ENCODE measurements at places on chromosomes 6 and 20.

- no peak for DNase-seq
Measured at GRCh38 chr20:46850416-46850815, 44.2 kb upstream of the EYA2 start.

GRCh38 chr20:57330998-57331397, 1.4 kb downstream of the SPO11 start:
- DNase-seq: peak; percentile 13

GRCh38 chr20:51227744-51228143, 204.8 kb upstream of the KCNG1 start:
- no peak for DNase-seq

DNA sequence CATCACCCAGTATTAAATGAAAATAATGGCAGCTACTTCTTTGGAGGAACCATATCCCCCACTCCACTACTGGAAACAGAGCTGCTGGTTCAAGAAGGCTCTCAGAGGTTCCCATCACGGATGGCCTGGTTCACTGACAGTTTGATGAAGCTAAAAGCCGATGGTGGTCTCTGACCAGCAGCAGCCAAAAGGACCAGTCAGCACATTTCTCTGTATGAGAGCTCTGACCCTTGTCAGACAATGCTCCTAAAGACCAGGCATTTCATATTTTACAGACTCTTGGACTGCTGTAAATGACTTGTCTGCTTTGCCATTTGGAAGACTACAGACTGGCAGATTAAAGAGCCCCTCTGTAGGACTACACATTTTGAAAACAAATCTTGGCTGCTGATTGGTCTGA, 16.6 kb downstream of the PRKN start:
- no peak for DNase-seq

- no peak for DNase-seq
Measured at GRCh38 chr6:35745509-35745908, 8.7 kb downstream of the ARMC12 start.

- DNase-seq: no peak
Measured at GRCh38 chr6:123168892-123169773, 173.1 kb downstream of the CLVS2 start.

- DNase-seq: no peak
Measured at GRCh38 chr6:107636486-107636885, 146.6 kb downstream of the SOBP start.

DNA sequence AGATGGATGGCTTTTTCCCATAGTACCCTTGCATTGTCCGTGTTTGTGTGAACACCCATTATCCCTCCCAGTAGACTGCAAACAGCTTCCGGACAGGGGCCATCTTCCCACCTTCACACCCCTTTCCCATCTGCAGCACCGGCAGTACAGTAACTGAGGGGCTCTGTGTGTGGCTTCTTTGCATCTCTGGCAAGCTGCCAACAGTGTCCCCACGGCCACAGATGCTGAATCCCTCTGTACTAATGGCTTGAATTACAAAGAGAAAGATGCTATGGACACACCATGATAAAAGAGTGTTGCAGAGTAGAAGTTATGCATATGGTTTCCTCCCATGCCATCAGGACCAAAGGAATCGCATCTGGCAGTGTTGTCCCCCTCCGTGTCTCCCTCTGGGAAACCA, 101.1 kb upstream of the CDYL start:
- no peak for DNase-seq

- no peak for DNase-seq
Measured at GRCh38 chr20:48846516-48847492, 19.0 kb upstream of the PREX1 start.

GRCh38 chr20:46820682-46821081, 74.0 kb upstream of the EYA2 start:
- DNase-seq: no peak

GRCh38 chr6:26257272-26257671, 107.7 kb upstream of the BTN3A2 start:
- DNase-seq: no peak

GRCh38 chr6:89989742-89990141, 95.5 kb downstream of the GJA10 start:
- no peak for DNase-seq

DNA sequence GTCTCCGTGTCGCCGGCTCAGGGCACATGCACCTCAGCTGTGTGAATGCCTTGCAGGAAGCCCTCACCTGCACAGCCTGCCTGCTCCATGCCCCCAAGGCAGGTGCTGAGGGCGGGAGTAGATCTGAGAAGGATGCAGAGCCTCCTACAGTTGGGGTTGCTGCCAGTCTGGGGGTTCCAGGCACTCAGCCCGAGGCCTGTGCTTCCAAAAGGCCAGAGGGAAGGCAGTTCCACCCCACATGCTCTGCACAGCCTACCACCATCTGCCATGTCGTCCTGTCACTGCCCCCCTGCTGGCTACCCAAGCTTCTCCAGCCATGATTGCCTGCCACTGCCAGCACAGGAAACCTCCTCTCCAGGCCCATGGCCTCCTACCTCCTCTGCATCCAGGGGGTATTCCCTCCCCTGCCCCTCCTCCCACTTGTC, 19.3 kb downstream of the ACSS1 start:
- no peak for DNase-seq

DNA sequence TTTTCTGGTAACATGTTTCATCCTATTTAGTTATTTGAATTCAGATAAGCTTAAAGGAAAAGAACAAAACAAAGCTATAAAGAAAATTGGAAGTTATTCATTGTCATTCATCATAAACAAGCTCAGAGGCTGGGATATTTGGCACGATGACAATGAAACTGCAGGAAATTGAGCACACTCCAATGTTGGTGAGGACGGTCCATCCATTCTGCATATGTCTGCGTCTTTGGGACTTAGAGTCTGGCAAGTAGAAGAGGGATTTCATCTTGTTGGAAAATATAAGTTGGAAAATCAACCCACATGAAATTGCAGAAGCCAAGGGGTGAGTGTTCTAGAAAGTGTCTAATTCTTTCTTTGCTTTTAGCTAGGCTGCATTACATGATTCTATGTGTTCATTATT, 78.4 kb downstream of the HDGFL1 start:
- DNase-seq: no peak

GRCh38 chr6:125888989-125889656, 67.4 kb upstream of the HINT3 start:
- DNase-seq: no peak

GRCh38 chr6:155387481-155387880, 68.2 kb downstream of the NOX3 start:
- no peak for DNase-seq

DNA sequence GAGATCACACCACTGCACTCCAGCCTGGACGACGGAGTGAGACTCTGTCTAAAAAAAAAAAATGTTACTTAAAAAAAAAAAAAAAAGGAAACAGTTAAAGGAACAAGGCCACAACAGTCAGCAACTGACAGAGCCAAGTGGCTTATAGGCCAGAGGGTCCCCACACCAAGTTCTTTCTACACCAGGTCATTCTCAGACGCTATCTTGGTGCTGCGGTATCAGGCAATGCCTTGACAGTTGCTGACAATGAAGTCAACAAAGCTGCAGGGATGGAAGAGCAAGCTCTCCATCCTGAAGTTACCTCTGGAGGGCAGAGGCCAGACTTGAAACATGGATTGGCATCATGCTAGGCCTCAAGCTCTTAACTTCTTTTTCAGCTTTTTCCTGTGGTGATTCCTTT, 31.9 kb downstream of the COMMD7 start:
- no peak for DNase-seq

DNA sequence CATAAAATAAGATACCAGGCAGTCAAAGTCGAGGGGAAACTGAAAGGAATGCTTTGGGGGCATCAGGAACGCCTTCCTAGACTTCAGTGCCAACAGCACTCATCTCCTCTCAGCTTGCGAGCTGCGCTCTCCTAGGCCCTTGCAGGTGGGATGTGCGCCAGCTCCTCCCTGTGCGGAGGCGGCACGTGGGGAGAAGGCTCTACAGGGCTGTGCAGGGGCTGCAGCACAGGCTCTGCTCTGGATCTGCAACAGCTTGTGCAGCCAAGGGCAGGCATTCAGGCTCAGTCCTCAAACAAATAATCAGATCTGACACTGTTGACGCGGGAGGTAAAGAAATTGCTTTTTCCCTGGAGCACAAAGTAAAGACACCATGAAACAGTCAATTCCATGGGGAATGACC, 144.8 kb downstream of the TTLL2 start:
- no peak for DNase-seq

GRCh38 chr6:111527367-111527766, 44.3 kb upstream of the REV3L start:
- no peak for DNase-seq

GRCh38 chr20:59150821-59151251, 12.8 kb upstream of the ZNF831 start:
- DNase-seq: no peak

DNA sequence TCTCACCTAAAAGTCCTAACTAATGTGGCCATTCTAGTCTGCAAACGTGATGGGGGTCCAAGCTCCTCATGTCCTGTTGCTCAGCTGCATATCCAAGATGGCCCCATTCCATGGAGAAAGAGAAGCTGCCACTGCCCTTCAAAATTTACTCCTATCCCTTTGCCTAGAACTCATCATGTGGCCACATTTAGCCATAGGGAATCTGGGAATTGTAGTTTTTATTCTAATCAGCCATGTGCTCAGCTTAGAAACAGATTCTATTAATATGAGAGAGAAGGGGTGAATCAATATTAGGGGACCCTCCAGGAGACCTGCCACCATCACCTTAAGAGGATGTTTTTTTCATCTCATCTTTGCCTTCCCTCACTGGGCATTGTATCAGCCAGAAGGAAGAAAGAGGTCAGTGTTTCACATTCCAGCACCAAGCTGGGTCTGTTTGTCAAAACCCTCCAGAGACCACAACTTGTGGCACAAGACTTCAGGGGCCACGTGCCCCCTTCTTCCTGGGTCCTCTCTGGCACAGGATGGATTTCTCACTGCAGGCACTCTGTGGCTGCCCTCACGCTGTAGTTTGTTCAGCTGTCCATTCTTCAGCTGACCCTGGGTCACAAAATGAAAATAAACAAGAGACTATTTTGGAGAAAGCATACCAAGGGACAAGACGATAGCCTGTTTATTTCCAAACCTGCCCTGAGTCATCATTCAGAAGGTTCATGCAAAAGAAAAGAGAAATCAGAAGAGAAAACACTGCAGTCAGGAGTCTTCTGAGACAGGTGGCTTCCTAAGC, 172.0 kb downstream of the EYA2 start:
- DNase-seq: no peak

GRCh38 chr6:33983109-33983716, 162.7 kb downstream of the GRM4 start:
- no peak for DNase-seq

- DNase-seq: no peak
Measured at GRCh38 chr6:44356487-44356886, 14.0 kb downstream of the SPATS1 start.

DNA sequence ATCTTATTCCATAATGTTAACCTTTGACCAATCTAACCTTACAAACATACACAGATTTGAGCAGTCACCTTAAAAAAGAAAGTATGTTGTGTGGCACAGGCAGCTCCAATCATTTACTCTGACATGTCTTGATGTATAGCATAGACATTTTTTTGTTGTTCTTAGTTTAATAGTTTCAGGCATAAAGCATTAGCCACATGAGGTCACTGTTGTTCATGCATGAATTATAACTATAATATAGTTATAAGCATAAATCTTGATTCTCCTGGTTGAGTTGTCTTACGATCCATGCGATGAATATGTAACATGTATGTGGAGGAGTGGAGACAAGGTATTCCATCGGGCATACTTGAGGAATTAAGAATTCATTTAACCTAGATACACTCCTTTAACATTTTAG, 26.1 kb upstream of the NKAIN2 start:
- no peak for DNase-seq

GRCh38 chr6:85465762-85466161, 15.9 kb downstream of the NT5E start:
- no peak for DNase-seq

DNA sequence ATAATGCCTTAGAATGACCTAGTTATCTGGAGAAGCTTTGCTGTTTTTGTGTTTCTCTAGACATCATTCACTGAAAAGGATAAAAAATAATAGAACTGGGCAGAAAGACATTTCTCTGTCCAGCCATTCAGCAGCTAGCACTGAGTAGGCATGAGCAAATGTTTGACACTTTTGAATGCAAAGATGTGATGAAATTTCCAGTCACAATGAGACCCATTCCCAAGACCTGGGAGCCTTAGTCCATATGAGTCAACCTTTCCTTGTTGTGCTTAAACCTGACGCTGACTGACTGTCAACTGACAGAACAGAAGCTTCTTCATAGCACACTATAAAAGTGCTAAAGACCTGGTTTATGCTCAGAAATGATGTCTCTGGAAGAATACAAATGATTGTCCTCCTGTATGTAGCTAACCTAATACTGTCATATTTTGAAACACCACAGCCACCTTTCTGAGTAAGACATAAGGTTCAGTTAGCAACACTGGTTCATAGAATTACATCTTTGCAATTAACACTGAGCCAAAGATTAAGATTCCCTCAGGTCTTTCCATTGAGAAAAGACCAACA, 17.1 kb downstream of the RALGAPA2 start:
- DNase-seq: no peak

DNA sequence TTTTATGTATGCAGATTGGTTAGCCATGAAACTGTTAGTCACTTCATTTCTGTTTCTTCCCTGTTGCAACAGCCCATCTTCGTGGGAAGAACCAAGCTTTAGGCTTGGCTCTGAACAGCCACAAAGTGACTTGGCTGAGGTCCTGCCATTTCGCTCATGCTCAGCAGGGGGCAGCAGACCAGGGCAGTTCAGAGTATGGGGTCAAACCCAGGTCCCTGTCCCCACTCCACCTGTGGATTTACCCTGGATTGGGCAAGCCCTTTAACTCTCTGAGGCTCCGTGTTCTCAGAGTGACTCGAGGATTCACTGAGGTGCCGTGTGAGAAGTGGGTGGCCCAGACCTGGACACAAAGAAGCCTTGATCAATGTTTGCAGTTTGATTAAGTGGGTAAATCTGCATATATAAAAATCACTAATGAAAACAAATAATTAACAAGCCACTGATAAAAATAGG, 19.8 kb upstream of the MAP1LC3A start:
- no peak for DNase-seq

DNA sequence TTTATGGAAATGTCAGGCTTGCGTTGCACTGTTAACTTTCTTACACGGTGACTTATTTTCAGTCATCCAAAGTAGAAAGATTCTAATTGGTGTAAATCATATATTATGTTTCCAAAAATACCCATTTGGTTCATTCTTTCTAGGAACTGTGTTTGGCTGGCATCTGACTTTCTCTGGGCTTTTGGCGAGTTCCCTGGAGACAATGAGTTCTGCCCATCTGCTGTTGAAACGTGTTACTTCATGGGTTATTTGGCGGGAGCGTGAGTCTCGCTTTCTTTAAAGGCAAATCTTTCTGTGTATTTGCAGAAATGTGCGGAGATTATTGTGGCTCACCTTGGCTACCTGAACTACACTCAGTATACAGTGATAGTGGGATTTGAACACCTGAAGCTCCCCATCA, 29.5 kb downstream of the TMEM181 start:
- DNase-seq: no peak

GRCh38 chr20:42982218-42982617, 207.5 kb downstream of the PTPRT start:
- no peak for DNase-seq

GRCh38 chr6:89948876-89949275, 54.6 kb downstream of the GJA10 start:
- DNase-seq: no peak

GRCh38 chr20:44622501-44623270, 28.8 kb downstream of the ADA start:
- no peak for DNase-seq

GRCh38 chr6:20861481-20861880, 327.2 kb downstream of the CDKAL1 start:
- no peak for DNase-seq

- no peak for DNase-seq
Measured at GRCh38 chr6:32610682-32611296, 21.1 kb upstream of the HLA-DRB1 start.

All from nucleus accumbens (tissue), 56 donors.